ENCODE measurements at places on chromosomes 1 and 21.

GRCh38 chr1:8378981-8379470, 61.1 kb downstream of the SLC45A1 start:
- DNase-seq = peak; percentile 64

GRCh38 chr1:10755970-10756521, 40.4 kb downstream of the CASZ1 start:
- DNase-seq = no peak

DNA sequence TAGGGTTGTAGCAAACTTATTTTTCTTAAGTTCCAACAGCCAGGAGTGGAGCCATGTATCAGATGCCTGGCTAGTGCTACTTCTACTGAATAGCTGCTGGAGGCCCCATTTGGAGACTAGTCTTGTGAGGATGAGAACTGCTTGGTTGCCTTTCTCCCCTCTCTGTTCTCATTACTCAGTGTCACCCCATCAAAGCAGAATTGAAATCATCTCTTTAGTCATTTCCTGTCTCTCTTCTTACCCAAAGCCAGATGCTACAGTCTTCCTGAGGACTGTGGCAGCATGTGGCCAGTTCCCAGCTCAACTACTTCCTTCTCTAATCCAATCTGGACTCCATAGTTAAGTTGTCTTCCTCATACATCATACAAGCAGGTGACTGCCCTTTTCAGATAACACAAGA, 197.5 kb downstream of the BRINP2 start:
- DNase-seq = no peak

- DNase-seq = no peak
These were observed 112.9 kb downstream of the CDC7 start for GRCh38 chr1:91613595-91613994.

DNA sequence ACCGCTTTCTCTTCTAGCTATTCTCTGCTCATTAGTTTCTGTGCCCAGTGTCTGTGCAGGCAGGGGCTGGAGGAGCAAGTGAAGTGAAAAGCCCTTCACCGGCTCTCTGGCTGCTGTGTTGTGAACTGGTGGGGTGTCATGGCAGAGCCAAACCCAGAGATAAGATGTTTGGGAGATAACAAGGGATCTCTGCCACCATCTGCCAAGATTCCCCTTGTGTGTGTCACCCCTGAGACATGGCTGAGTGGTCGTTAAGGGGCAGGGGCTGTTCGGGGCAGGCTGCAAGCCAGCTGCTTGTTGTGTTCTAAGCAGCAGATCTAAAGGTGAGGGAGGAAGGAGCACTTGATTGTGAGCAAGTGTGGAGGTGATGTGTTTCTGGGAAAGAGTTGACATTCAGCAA, 24.5 kb downstream of the CNIH3 start:
- DNase-seq = no peak

DNA sequence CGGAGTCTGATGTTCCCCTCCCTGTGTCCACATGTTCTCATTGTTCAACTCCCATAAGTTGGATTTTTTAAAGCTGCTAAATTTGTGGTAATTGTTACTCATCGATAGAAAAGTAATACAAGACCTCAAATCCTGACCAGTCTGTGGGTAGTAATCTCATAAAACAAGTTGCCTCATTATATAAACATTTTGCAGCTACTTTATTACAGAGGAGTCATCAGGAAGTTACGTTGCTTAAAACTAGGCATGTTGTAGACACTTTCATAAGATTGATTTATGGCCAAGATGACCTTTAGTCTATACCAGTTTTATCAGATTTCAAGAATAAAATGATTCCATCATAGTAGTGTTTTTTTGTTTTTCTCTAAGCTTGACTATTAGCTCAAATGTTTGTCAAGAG, 208.8 kb downstream of the GIPC2 start:
- no peak for DNase-seq

DNA sequence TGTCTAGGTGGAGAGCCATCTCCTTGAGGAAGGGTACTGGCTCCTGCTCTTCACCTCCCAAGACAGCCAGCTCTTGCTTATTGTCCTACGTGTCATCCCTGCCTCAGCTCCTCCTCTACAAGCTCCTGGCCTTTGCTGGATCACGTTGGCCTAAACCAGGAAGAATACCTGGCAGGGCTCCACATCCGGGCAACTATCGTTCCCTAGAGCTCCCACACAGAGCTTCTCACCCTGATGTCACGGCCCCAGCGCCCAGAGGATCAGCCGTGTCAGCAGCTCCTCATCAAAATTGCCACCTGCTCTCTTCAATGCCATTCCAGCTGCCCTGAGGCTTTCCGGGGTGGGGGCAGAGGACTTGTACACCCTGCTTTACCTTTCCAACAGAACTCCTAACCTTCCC, 1.9 kb upstream of the TPM3 start:
- DNase-seq = no peak

- no peak for DNase-seq
These were observed 2.4 kb downstream of the BTG2 start for GRCh38 chr1:203307641-203308126.

DNA sequence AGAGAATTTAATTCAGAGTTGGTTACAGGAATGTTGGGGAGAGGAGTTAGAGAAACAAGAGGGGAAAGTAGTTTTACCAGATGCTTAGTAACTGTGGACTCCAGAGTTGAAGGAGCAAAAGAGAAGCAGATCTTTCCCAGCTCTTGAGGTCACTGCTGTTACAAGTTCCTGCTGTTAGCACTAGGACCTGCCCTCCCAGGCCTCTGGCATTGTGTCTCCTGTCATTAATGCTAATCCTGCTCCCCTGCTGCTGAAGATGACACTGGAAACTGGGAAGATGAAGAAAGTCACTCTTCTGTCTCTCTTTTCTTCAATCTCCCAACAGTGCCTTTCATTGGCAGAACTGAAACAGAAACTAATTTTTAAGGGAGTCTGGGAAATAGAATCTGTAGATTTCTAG, 845.6 kb downstream of the ADGRL2 start:
- DNase-seq = no peak

DNA sequence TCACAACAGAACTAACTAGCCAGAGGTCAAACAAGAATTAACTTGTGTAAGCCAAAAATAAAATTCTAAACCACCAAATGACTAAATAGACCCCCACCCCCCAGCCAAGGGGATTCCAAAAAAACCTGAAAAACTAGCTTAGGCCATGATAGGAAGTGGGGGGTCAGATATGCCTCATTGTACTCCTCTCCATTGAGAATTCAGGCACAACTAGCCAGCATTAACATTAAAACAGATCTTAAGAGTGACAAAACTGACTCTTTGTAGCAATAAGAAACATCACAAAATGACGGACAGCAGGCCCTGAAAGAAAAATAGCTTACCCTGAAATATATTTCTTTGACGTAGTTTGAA, 103.0 kb upstream of the ETV3 start:
- DNase-seq = no peak

DNA sequence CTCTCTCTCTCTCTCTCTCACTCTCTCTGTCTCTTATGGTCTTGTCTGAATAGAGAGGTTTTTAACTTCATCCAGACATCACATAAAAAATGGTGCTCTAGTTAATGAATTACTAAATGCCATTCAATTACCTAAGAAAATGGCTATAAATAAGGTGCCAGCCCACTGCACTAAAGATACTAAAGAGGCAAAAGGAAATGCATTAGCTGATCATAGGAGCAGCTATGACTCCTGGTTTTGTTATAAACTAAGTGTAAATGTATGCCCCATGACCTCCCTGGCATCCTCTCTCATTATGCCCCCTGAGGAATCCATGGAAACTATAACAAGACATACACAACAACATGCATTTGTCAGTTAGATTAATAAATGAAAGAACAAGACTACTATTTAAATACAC, 57.5 kb upstream of the PDC start:
- no peak for DNase-seq

DNA sequence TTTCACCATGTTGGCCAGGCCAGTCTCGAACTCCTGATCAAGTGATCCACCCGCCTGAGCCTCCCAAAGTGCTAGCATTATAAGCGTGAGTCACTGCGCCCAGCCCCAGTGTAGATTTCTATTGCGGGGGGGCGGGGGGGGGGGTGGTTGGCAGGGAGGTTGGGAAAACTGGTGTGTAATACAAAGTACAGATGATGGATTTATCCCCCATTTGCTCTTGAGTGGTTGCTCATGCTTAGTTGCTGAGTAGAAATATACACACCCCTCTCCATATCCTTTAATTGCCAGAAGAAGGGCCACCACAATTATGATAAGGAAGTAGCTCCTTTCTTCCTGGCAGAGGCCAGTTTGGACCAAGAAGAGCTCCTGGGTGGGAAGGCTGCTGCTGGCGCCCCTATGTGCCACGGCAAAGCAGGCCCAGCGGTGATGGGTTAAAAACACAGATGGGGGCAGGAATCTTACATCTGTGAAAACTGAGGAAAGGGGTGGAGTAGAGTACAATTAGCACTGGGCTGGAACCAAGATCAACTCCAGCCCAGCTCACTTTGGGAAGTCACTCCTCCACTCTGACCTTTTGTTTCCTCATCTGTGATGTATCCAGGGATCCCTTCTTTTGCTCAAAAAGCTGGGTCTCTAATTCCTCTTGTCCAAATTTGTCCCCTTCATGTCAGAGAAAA, 55.2 kb downstream of the MRPL37 start:
- no peak for DNase-seq

- no peak for DNase-seq
These were observed 103.9 kb downstream of the ZBTB18 start for GRCh38 chr1:244154872-244155531.

DNA sequence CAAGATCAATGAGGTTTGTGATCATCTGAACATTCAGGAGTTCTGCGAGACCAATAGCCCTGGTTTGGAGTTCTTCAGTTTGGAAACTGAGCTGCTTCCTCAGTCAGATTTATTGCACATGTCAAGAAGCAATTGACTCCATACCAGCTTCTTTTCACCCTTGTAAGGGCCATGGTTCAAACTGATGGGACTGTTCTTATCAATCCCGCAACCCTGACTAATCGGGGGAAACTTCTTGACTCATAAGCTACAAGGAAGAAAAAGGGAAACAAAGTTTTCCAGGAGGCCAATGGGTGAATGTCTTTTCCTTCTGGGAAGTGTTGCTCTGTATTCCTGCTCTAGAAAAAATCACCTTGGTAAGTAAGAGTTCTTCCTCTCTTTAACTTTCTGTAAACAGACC, 187.9 kb downstream of the MIS18A start:
- no peak for DNase-seq

DNA sequence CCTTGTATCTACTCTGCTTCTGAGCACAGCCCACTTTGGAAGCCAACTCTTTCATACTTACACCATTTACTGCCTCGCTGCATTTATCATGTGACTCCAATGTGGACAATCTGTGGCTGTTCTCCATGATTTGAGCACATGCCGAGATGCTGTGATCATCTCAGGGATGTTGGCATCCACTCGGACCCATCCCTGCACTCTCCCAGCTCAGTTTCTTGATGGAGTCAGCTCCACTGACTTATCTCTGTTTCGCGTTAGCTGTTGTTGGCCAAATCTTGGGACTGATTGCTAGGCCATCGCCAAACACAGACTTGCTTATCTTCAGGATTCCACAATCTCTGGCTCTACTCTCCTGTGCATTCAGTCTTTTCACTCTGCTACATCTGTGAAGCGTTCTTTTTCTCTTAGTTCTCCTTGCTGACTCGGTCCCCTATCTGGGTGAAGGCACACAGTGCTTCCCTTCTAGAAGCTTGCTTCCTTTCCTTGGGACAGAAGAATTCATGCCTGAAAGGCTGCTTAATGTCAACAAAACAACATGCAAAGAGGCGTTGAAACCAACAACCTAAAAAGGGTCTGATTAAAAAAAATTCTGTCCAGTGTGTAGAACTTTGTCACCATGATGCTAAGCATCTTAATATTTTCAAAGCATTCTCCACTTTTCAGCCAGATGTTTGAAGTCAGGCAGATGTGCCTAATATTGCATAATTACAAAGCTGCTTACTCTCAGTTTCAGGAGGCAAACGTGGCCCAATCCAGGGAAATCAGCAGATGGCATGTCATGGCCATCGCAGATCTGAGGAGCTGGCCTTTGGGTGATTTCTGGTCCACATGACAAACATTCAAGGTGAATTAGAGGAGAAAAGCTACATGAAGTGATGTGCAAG, 120.7 kb downstream of the NGF start:
- DNase-seq = no peak

DNA sequence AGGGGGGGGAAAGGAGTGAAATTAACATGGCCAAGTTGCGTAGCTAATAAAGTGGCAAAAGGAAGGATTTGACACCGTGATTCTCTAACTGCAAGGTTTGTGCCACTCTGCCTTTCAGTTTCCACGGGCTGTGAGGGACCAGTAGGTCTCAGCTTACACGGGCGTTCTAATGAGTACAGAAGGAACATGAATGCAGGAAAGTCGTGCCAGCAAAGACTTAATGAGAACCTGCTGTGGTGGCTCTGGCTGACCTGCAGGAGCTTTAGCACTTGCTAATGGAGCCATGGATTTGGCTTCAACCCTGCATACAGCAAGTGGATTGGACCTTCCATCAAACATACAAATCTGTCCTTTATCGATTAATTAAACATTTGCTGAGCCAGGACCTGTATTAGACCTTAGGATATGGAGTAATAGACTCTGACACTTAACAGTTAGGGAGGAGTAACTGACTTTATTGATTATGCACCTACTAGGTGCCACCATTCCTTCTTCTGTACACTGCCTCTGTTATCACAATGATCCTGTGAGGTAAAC, 15.1 kb upstream of the PITHD1 start:
- DNase-seq = no peak

GRCh38 chr1:23868557-23869016, 497 bp upstream of the FUCA1 start:
- DNase-seq = no peak

DNA sequence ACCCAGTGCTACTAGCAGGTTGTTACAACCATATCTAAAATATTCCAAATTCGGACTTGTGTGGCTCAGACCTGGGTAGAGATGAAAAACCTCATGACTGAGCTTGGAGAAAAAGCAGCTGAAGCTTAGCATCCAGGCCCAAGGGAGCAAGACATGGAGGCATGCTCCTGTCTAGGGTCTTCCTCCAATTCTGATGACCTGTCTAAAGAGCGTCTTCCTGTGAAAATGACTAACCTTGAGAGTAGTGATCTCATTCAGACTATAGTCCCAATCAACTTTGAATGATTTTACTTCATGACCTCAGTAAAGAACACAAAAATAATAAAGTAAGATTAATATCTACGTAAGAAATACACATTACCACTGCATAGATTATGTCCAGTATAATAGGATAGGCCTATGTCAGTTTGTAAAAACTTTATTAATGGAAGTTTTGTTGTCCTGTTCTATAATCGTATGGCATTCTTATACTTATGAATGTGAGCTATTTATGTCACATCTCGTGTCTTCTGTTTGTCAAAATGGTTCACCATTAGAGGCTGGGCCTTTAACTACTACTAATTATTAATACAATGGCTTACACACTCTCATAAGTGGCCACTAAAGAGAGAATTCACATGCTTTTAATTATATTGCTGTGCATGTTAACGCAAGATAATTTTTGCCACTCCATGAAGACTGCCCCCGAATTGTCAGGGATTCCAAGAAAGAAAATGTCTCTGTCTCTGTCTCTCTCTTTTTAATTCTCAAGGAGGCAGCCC, 201.3 kb downstream of the NCAM2 start:
- no peak for DNase-seq
